Muscle of leg (tissue), 16 donors: ENCODE measurements at places on chromosomes 7 and 10. TPM values are rescaled to one million over a fixed set of nuclear protein-coding genes. Genes with fewer than 3 reads are reported as not detected.

GRCh38 chr7:22564511-22565045, 64.6 kb upstream of the STEAP1B start:
- H3K4me1 ChIP-seq = peaks cover 51% of the 10 kb centered on the region
- H3K27me3 ChIP-seq = peaks cover 4% of the 10 kb centered on the region
- no peak overlapping the region for H3K27ac ChIP-seq
- H3K4me3 ChIP-seq = no peak overlapping the region

- no peak overlapping the region for H3K4me3 ChIP-seq
- no peaks in the 10 kb centered on the region for H3K27me3 ChIP-seq
- peaks cover 4% of the 10 kb centered on the region for H3K36me3 ChIP-seq
- peaks cover 32% of the 10 kb centered on the region for H3K4me1 ChIP-seq
- no peak overlapping the region for H3K27ac ChIP-seq
These were observed 33.0 kb downstream of the MINDY4 start for GRCh38 chr7:30804078-30804661.

DNA sequence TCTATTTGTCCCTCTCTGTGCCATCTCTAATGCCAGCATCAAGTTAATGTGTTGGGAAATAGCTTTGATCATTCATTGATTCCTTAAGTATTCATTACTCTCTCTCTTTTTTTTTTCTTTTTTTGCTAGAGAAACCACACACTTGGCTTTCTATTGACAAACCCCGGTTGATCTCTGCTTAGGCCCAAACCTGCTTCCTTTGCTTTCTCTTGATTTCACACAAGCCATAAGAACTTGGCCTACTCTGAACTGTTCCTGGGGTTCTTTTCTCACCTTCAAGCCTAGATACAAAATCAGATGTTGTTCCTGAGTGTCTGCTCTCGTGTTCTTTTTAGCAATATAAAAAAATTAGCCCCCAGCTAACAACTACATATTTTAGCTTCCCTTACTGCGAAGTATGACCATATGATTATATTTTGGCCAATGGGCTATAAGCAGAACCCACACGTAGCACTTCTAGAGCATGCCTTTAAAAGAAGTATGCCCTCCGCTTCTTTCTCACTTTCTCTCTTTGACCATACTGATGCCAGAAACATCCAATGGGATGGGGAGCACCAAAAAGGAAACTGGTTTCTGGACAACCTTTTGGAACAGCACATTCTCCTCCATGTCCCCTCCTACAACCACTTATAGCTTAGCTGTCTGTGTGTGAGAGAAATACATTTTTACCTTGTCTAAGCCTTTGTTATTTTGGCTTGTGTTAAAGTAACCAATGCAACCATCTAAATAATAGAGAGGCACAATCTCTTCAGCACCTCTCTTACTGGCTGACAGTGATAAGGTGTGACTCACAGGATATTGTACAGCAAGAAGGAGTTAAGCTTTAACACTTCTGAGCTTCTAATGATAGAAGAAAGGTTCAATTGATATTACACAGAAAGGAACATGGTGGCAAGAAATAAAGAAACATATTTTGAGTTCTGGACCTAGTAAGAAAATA, 96.6 kb upstream of the LRRN3 start:
- no peak overlapping the region for H3K4me3 ChIP-seq
- no peaks in the 10 kb centered on the region for H3K27me3 ChIP-seq
- no peaks in the 10 kb centered on the region for H3K4me1 ChIP-seq
- DNase-seq = no peak

GRCh38 chr10:18008986-18009385, 57.3 kb downstream of the SLC39A12 start:
- DNase-seq = peak; percentile 75
- H3K27me3 ChIP-seq = no peaks in the 10 kb centered on the region
- H3K36me3 ChIP-seq = no peaks in the 10 kb centered on the region
- H3K4me1 ChIP-seq = peaks cover 2% of the 10 kb centered on the region

CHRM2 gene
- total RNA-seq = 0.18 TPM

LMOD2 gene
- total RNA-seq = 86.1 TPM

DNA sequence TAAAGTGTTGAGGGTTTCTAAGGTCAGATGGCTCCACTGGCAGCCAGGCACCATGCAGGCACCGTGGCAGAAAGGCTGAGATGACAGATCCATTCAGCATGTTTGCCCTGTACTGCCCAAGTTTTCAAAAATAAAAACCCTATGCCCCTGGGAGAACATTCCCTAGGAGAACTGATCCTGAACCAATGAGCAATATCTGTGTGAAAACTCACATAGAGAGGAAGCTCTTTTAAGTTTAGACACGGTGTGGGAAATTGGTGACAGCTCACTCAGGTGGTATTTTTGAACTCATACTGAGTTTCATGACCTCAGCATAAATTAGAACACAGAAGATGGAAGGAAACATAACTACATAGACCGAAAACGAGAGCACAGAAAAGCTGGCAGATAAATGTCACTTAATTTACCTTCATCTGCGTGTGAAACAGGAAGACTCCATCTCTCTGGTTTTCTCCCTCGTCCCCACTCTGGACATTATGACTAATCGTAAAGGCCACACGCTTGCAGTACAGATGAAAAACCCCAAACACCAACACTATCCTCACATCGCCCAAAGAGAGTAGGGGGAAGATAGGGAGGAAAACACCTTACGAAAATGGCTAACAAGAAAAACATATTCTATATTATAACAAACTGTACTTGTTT, 127.8 kb downstream of the ICA1 start:
- no peaks in the 10 kb centered on the region for H3K4me1 ChIP-seq
- H3K4me3 ChIP-seq = no peak overlapping the region
- H3K27me3 ChIP-seq = no peaks in the 10 kb centered on the region
- no peak overlapping the region for H3K27ac ChIP-seq

- H3K27me3 ChIP-seq = no peaks in the 10 kb centered on the region
- no peak overlapping the region for H3K27ac ChIP-seq
- peaks cover 4% of the 10 kb centered on the region for H3K4me1 ChIP-seq
- H3K4me3 ChIP-seq = no peak overlapping the region
- DNase-seq = no peak
These were observed 51.5 kb upstream of the ITGB1 start for GRCh38 chr10:33009244-33010131.

SPDYE16 gene
- 0.22 TPM for total RNA-seq

GRCh38 chr7:6501586-6502564, 49.4 kb downstream of the GRID2IP start:
- no peak overlapping the region for H3K4me3 ChIP-seq
- no peak overlapping the region for H3K27ac ChIP-seq
- DNase-seq = no peak
- H3K4me1 ChIP-seq = peaks cover 16% of the 10 kb centered on the region
- no peaks in the 10 kb centered on the region for H3K36me3 ChIP-seq

DNA sequence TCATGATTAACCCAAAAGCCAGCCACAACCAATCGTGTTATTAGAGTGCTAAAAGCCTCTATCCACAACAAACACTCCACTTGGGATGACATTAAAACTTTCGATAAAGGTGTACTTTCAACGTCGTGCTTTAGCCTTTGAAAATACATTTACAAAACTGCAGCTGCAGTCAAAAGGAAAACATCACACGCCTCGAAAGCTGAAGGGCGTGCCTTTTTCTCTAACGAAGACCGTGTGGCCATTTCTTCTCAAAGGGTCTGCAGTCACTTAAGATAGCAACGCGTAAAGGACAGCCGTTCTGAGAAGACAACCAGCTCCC, 1.1 kb downstream of the ARHGAP12 start:
- H3K4me1 ChIP-seq = peaks cover 15% of the 10 kb centered on the region
- H3K36me3 ChIP-seq = no peaks in the 10 kb centered on the region
- no peaks in the 10 kb centered on the region for H3K27me3 ChIP-seq
- peak overlapping the region; percentile 76 for H3K27ac ChIP-seq
- DNase-seq = peak; percentile 55

LRRC17 gene
- 43.8 TPM for total RNA-seq

GRCh38 chr7:50621206-50621605, 56.0 kb upstream of the DDC start:
- no peak for DNase-seq
- no peaks in the 10 kb centered on the region for H3K4me1 ChIP-seq
- no peak overlapping the region for H3K4me3 ChIP-seq
- no peaks in the 10 kb centered on the region for H3K36me3 ChIP-seq
- H3K27me3 ChIP-seq = no peaks in the 10 kb centered on the region
